ENCODE measurements at places on chromosomes 7 and 10.

GRCh38 chr10:125169279-125169678 is 8.9 kb upstream of the CTBP2 start:
- DNase-seq = no peak

DNA sequence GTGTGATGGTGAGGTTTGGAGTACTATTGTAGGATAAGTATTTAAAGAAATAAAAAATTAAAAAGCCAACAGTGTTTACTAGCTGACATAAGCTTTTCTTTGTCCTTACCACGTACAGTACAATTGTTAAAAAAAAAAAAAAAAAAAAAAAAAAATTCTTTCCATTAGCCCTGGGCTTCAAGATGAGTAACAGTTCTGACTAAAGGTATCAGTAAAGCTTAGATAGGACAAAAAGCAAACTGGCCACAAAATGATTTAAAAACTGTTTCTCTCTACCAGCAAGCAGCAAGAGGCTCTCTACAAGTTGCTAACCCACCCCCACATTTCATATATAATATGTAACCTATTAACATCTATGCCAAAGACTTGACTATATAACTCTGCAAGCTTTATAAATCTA is 17.5 kb downstream of the HYCC1 start:
- no peak for DNase-seq

DNA sequence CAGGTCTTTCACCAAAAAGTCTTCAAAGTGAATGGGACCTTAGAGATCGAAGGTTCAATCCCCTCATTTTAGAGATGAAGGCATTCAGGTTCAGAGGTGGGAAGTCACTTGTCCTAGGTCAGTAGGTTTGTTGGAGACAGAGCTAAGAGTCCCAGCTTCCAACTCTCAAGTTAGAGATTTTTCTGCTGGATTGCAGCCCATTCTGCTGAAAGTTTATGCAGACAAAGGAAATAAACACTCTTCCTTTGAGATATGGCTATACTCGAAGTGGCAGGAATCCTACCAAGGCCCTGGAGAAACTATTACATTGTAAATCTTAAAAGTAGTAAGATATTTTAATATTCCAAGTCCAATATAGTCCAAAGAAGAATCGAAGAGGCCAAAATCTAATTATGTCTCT is 64.4 kb downstream of the LYZL1 start:
- DNase-seq = no peak

DNA sequence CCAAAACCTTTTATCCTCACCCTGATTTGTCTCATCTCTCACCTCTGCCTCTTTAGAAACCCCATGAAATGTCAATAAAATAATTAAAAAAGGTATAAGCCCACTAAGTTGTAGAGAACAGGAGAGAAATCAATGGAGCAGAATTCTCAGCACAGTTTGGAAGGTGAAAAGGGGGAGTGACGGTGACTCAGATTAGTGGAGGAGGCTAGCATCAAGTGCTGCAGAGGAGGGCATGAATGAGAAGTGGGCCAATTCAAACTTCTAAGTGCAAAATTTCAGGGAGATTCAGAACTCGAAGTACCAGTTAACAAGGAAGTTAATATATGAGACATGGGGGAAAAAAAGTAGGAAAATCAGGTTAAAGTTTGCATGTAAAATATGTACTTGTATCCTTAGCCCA is 34.9 kb upstream of the ETV1 start:
- no peak for DNase-seq

DNA sequence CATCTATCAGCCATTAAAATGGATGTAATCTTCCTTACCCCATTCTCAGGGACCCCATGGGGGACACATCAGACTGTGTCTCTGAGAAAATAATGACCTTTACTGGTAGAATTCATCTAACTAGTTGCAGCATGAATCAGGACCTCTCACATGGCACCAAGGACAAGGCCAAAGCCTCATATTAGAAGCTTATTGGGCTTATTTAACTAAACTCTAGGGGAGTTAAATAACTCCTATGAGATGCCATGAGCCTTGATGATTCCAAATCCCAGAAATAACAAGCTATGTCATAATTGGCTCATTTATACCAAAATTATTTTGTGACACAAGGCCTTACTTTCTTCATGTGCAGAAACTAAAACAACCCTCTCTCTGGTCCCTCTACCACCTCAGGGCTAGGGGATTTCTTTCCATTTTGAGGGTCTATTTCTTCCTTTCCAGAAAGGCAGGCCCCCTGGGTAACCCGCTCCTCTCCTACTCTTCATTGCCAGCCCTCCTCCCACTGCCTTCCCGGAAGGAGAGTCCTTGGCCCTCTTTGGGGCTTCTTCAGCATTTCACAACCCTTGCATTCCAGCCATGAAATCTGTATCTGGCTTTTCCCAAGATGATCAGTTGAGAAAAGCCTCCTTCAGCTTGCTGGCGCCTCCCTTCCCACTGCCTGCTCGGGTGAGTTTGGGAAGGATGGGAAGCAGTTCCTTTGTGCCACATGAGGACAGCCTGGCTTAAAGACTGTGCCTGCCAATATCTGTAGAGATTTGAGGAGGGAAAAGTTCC is 41.8 kb upstream of the TRIM8 start:
- no peak for DNase-seq

- peak; percentile 49 for DNase-seq
Measured at GRCh38 chr7:128755819-128756476, 16.8 kb downstream of the CALU start.

- DNase-seq = peak; percentile 18
Measured at GRCh38 chr10:71569775-71570588, 149.6 kb downstream of the C10orf105 start.

DNA sequence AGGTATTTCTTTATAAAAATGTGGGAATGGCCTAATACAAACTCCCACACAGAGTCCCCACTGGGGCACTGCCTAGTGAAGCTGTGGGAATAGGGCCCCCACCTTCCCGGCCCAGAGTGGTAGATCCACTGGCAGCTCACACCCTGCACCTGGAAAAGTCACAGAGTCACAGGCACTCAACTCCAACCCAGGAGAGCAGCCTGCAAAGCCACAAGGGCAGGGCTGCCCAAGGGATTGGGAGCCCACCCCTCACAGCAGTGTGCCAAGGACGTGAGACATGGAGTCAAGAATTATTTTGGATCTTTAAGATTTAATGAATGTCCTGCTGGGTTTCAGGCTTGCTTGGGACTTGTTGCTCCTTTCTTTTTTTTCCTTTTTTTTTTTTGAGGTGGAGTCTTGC is 5.3 kb upstream of the DNAJC12 start:
- DNase-seq = no peak

- DNase-seq = no peak
Measured at GRCh38 chr10:77045085-77045484, 592.5 kb downstream of the KCNMA1 start.

- no peak for DNase-seq
Measured at GRCh38 chr10:13707156-13707881, 120.6 kb downstream of the PRPF18 start.

- no peak for DNase-seq
Measured at GRCh38 chr7:150838965-150839650, 13.2 kb upstream of the AOC1 start.

DNA sequence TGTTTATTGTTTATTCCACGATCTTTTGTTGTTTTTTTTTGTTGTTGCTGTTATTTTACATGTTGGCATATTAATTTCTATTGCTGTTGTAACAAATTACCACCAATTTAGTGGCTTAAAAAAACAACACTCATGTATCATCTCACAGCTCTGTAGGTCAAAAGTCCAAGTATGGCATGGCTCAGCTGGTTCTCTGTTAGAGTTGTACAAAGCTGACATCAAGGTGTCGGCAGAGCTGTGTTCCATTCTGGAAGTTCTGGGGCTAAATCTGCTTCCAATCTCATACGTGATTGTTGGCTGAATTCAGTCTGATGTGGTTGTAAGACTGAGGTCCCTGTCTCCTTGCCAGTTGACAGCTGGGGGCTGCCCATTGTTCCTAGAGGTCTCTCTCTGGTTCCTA is 60.2 kb upstream of the FAM133B start:
- DNase-seq = no peak

DNA sequence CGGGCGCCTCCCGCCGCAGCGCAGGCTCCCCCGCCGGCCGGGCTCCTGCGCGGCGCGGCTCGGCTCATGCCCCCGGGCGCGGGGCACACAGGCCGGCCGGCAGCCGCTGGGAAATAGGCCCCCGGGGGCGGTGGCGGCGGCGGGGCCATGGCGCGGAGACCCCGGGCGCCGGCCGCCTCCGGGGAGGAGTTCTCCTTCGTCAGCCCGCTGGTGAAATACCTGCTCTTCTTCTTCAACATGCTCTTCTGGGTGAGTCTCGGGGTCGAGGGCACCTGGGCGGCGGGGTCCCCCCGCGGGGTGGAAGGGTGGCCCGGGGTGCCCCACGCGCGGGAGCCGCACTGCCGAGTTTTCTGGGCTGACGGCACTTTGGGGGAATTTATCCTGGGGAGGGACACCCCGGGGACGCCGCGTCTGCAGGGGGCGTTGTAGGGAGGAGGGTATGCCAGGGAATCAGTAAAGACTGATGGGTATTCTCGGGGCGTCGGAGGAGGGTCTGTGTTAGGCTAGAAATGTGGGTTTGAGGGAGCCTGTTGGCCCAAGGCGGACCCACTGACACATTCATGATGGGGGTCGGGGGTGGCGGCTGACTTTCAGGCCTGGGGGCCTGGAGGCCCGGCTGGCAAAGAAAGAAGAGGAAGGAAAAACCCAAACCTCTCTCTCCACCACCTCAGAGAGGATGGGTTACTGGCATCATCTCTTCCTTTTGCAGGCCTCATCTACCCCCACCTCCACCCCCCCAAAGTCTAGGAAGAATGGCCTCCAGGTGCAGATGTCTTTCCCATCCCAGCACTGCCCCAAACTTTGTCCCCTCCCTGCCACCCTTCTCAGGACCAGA is 544 bp downstream of the TSPAN33 start:
- no peak for DNase-seq

- no peak for DNase-seq
Measured at GRCh38 chr10:74081941-74082718, 68.5 kb downstream of the AP3M1 start.

DNA sequence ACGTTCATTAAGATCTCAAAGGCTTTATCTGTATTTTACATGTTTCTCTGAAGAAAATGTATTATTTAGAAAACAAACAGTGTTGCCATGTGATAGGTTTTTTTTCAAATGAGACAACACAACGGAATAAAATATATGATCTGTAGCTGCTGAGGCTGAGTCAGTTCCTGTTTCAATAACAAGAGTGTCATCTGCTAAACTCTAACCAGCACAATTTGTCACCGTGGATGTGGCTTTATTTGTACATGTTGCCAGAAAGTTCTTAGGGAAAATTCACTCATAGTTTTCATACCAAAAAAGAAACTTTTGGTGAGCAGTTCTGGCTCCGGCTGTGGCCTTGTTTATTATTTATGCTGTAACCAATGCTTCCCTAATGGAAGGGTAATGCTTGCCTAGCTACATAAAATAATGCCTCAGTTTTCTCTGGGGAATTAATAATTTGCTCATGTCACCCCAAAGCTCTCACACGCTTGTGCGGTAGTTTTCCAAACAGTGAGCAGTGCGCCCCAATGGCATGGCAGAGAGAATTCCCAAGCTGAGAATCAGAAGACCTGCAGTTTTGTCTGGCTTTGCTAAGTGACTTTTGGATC is 20.3 kb upstream of the KLF6 start:
- no peak for DNase-seq

- no peak for DNase-seq
Measured at GRCh38 chr10:122148876-122149560, 122.1 kb upstream of the BTBD16 start.

DNA sequence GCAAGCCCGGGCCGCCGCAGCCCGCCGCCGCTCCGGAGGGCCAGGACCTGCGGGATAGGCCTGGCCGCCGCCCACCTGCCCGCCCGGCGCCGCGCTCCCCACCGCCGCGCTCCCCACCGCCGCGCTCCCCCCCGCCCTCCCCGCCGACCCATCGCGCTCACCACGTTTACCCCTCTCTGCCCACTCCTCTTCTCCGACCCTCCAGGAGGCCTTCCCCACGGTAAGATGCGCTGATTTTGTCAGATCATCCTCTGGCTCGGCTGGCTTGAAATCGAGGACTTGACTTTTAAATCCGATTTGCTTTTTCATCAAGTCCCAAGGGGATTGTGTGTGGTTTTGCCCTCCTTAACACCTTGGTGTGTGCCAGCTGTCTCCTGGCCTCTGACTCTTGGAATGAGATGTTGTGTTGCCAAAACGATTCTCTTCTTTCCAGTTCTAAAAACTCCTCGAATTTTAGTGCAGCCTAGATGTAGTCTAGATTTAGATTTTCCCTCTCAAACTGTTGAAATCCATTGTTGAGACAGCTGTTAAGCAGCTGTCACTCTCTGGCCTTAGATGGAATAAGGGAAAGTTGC is 738 bp downstream of the POM121 start:
- DNase-seq = no peak

DNA sequence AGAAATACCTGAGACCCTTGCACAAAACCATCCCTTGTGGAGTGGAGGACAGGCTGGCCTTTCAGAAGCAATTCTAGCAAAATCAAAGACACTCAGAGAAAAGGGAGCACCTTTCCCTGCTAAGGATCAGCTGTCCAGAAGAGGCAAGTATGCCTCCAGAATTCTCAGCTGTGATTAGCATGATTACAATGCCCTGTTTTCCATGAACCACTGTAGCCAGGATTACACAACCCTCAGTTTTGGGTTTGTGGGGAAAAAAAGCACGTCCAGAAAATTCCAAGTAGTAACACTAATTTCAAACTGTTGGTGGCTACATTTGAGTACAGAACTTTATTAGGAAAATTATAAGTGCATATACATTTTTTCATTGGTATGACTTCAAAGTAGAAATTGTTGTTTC is 15.0 kb downstream of the CXCL12 start:
- DNase-seq = no peak

- no peak for DNase-seq
Measured at GRCh38 chr7:1192171-1192676, 32.2 kb upstream of the ZFAND2A start.

GRCh38 chr7:102275123-102275703 is 11.5 kb upstream of the SH2B2 start:
- DNase-seq = no peak

GRCh38 chr7:111138193-111138569 is 47.3 kb downstream of the LRRN3 start:
- peak; percentile 8 for DNase-seq

GRCh38 chr7:9231630-9232121 is 798.3 kb downstream of the NXPH1 start:
- no peak for DNase-seq

- DNase-seq = no peak
Measured at GRCh38 chr7:131238347-131238931, 89.2 kb upstream of the MKLN1 start.

GRCh38 chr7:100373261-100373831 is at the start of gene PILRA:
PILRA (plus strand) TSS chr7:100373487; CDS start chr7:100373657, 170 bp downstream.
- no peak for DNase-seq

DNA sequence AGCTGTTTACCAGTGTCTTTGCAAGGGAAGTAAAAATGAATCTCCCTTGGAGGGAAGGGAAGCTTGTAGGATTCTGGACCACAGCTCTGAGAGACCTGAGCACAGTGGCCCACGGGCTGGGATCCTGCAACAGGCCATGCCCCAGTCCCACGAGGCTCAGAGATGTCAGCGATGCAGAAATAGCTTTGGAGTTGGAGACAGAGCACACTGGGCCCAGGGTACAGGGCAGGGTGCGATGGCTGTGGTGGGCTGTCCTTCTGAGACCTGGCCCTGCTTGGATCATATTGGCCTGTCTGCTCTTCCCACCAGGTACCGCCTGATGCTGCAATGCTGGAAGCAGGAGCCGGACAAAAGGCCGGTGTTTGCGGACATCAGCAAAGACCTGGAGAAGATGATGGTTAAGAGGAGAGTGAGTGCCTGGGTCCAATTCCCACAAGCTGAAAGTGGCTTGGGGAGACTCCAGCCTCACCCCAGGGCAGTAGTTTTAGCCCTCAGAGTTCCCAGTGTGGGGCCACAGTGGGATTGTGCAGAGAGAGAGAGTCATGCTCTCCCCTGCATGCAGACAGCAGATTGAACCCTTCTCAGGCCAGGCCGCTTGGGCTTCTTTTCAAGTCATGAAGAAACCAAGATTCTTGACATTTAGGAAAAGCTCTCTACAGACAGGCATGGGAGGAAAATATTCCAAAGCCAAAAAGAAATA is 13.5 kb upstream of the CSGALNACT2 start:
- no peak for DNase-seq
